GM18507 (cell line): ENCODE measurements at places on chromosomes 16 and 17.

- no peak for DNase-seq
These were observed 1.6 kb upstream of the DUSP14 start for GRCh38 chr17:37488009-37488604.

- DNase-seq = no peak
These were observed 8.9 kb downstream of the PROCA1 start for GRCh38 chr17:28702752-28703150.

DNA sequence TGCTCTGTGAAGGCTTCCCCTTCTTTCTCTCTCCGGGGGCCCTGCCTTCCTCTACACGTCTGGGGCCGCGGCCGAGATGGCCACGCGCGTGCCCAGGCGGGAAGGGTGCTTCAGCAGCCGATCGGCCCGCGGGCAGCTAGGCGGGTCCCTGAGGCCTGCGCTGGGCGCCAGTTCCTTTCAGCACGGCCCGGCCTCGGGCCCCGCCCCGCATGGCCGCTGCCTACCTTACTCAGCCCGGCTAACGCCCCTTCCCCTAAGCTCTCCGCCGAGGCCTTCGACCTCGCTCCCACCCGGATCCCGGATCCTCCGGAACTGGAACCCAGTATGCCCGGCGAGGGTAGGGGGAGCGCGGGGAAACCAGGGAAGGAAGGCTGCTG lies 335 bp downstream of the TMEM11 start:
- DNase-seq = peak; percentile 8

GRCh38 chr16:54135361-54136275 lies 151.0 kb downstream of the IRX3 start:
- no peak for DNase-seq
